ENCODE measurements at places on chromosomes 1 and 21.

DNA sequence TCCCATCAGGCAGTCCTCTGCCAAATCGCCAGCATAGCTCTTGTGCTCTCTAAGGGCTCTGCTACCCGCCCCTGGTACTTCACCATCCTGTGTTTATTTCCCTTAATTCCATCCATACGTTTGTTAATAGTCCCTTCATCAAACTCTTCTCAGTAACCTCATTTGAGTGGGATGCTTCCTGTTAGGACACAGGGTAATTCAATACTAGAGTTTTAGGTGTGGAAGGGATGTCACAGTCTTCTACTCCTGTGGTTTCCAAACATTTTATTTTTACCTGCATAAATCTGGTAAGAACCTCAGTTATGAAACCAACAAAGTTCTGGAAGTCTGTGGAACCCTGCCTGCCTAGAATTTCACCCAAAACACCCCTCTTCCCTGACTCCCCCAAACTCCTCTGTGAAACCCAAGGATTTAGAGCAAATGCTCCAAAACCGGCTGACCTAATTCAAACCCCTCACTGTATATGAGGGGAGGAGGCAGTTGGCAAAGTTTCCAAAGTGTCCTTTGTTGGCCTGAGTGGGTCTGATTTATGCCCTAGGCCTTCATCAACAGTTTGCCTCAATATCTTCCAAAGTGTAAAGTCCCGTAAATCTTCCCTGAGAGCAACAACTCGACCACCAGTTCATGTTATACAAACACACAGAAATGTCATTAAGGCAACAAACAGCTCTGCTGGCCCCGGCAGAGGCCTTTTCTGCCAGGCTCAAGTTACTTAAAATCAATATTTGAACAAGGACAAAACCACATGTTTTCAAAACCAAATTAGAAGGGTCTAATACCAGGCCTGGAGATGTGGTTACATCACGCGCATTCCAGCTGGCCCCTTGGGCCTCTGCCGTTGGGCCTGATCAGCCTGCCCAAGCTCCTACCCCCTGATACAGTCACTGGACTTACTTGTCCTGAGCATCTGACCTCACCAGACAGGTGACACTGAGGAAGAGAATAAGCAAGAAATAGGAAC lies 82.4 kb upstream of the FGGY start:
- DNase-seq: no peak

DNA sequence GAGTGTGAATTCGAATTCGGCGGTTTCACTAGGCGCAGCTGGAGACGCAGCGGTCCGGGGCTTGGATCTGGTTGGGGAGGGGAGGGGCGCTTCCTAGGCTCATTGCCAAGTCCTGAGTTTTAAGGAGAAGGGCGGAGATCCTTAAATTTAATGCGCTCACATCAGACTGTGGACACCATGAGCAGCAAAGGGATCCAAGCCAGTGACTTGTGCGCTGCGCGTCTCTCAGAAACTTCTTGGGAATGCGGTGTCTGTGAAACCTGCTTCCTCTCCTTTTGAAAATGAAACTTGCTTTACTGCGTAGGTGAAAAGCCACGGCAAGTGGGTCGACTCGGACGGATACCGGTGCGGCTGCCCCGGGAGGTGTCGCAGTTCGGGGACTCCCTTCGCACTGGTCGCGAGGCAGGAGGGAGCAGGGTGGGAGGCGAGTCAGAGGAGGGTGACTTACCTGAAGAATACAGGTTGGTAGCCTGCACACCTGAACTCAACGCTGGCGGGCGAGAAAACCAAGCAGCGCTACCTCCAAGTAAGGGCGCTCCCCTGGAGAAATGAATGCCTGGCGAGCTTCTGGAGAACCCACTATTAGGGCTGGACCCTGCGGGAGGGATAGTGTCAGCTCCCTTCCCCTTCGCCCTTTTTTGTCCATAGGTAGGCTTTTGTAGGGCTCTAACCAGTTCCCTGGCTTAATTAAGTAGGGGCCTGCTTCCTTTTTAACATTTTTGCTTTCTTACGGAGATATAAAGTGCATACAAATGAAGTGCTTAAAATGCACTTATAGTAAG lies 992 bp downstream of the TENT5C start:
- DNase-seq: peak; percentile 66

DNA sequence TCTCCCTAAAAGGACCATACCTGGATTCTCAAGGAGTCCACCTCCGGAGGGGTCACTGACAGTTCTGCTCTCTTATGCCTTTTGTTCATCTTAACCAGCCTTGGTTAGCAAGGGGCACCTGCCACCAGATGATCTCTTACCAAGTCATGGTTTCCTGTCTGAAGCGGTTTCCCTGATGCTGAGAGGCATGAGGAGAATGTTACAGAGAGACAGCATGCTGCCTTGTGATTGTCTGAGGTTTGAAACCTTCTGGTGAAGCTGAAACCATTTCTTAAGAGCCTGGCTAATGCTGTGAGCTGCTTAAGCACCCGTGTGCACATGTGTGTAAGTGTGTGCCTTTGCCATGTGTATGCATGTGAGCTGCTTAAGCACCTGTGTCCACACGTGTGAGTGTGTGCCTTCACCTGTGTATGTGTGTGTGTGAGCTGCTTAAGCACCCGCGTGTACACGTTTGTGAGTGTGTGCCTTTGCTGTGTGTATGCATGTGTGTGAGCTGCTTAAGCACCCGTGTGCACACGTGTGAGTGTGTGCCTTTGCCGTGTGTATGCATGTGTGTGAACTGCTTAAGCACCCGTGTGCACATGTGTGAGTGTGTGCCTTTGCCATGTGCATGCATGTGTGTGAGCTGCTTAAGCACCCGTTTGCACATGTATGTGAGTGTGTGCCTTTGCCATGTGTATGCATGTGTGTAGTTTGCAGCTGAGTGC lies 136.4 kb upstream of the COL6A1 start:
- DNase-seq: no peak

GRCh38 chr1:208461680-208462079 lies 217.5 kb upstream of the PLXNA2 start:
- no peak for DNase-seq

GRCh38 chr1:9872430-9873165 lies 37.5 kb downstream of the CTNNBIP1 start:
- no peak for DNase-seq

- no peak for DNase-seq
Measured at GRCh38 chr1:225361176-225361575, 66.7 kb downstream of the LBR start.

GRCh38 chr1:173827611-173828010 lies 2.9 kb upstream of the CENPL start:
- DNase-seq: no peak

All from transverse colon (tissue), 4 donors.